ENCODE measurements at places on chromosomes 11 and 22.

DNA sequence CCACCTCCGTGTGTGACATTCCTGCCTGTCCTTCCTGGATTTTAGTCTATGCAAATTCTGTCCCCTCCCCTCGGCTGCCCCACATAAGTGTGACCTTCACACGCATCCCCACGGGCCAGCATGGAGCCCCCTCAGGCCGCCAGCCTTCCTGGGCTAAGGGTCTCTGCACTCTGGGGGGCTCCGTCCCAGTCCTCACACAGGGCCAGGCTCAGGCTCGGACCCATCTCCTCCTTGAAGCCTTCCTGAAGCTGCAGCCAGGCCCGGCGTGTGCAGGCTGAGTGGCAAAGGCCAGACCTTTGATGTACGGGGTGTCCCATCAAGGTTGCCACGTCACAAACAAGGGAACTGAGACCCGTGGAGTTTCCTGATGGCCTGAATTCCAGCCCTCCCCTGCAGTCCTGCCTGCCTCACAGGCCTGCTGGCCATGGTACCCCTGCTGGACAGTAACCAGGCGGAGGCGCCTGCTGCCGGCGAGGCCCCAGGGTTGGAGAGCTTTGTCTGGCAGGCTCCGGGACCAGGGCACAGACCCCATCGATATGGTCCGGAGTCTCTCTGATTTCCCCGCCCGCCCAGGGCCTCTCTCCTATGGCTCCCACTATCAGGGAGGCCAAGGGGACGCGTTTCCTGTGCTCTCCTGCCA is 791.7 kb downstream of the BRD1 start:
- DNase-seq: no peak

DNA sequence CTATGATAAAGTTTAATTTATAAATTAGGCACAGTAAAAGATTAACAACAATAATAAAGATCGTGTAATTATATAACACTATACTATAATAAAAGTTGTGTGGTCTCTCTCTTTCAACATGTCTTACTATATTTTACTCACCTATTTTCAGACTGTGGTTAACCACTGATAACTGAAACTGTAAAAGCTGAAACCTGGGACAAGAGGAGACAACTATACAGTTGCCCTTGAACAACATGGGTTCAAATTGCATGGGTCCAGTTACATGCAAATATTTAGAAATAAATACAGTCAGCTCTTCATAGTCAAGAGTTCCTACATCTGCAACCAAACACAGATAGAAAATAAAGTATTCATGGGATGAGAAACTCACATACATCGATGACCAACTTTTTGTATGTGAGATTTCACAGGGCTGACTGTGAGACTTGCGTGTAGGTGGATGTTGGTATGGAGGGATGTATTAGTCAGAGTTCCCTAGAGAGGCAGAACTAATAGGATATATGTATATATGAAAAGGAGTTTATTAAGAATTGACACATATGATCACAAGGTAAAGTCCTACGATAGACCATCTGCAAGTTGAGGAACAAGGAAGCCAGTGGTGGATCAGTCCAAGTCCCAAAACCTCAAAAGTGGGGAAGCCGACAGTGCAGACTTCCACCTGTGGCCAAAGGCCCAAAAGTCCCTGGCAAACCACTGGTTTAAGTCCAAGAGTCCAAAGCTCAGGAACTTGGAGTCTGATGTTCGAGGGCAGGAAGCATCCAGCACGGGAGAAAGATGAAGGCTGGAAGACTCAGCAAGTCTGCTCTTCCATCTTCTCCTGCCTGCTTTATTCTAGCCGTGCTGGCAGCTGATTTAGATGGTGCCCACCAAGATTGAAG is 359.5 kb downstream of the INSC start:
- DNase-seq: no peak

- DNase-seq: peak; percentile 96
Measured at GRCh38 chr22:42179616-42180015, 49.0 kb upstream of the CYP2D6 start.

DNA sequence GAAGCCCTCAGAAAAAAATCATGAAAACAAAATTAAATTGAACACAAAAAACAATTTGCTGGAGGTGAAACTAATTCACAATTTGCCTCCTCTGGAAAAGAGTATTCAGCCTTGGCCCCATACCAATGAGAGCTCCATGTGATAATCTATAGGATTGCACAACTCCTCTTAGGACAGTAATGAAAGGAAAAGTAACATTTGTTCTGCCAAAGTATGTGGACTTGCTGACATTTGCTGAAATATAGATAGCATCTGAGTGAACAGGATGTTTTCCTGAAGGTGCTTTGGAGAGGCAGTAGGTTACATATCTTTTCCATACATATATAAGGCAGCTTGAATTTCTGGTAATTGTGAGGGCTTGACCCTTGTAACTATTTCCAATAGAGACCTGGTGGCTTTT is 122.8 kb downstream of the OR4C45 start:
- DNase-seq: no peak

- DNase-seq: no peak
Measured at GRCh38 chr11:29051935-29052334, 943.7 kb downstream of the METTL15 start.

DNA sequence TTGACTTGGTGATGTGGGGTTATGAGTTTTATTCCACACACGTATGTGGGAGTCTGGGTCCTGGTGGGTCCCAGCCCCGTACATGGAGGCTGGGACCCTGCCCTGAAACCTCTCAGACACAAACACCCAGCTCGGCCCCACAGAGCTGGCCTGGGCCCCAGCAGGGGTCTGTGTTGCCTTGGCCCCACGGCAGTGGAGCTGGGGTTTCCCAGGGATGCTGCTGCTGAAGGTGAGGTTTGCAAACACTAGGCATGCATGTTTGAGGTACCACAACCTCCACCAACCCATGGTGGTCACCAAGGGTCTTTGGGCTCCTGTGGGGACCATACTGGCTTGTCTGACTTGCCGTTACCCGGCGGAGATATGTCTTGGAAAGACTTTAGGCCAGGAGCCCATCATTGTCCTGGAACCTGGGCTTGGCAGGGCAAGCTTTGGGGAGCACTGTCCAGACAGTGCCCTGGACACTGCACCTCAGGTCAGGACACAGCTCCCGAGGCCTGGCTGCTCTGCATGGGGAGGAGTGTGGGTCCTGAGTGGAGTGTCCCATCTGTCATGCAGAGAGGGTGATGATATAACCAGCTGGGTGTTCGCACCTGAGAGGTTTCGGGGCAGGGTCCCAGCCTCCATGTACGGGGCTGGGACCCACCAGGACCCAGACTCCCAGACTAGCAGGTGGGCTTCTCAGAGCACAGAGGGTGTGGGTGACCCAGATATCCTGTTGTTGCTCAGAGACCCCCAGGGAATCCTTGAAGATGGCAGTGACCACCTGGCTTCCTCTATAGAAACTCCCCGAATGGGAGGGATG is 63.3 kb downstream of the KCNQ1 start:
- DNase-seq: no peak

- no peak for DNase-seq
Measured at GRCh38 chr11:131099746-131100145, 183.5 kb upstream of the SNX19 start.

DNA sequence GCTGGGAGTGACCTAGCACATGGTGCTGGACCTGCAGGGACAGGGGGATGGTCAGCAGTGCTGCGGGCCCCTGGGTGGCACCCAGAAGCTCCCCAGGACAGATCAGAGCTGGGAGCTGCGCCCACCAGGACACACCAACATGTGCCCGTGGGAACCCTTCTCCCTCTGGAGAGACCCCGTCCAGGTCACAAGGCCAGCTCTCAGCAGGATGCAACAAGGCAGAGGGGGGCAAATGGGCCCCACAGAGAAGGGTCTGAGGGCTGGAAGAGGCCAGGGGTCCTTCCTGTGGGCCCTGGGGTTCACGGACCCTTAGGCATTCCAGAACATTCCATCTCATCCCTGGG is 6.2 kb downstream of the DUSP8 start:
- DNase-seq: no peak

- DNase-seq: no peak
Measured at GRCh38 chr22:33909075-33909458, 11.2 kb downstream of the LARGE1 start.

- no peak for DNase-seq
Measured at GRCh38 chr11:128201801-128202200, 385.6 kb downstream of the ETS1 start.

GRCh38 chr11:73199446-73199845 is 18.6 kb upstream of the P2RY2 start:
- DNase-seq: no peak

GRCh38 chr11:109155291-109155690 is 266.7 kb upstream of the C11orf87 start:
- no peak for DNase-seq

DNA sequence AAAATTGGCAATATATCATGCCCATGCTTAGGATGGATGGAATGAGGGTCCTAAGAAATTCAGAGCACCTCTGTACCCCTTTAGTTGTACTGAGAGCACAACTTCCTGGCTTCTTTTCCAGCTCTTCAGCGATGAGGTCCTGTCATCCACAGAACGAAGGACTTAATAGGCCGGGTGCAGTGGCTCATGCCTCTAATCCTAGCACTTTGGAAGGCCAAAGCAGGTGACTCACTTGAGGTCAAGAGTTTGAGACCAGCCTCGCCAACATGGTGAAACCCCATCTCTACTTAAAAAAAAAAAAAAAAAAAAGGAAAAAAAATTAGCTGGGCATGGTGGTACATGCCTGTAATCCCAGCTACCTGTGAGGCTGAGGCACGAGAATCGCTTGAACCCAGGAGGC is 125.3 kb upstream of the BMAL1 start:
- DNase-seq: no peak

GRCh38 chr11:64546600-64546999 is 44.4 kb upstream of the SLC22A12 start:
- no peak for DNase-seq

GRCh38 chr11:120021391-120021953 is 116.4 kb downstream of the TRIM29 start:
- DNase-seq: no peak

GRCh38 chr11:61800331-61801281 is 7.9 kb downstream of the FEN1 start:
- DNase-seq: no peak

DNA sequence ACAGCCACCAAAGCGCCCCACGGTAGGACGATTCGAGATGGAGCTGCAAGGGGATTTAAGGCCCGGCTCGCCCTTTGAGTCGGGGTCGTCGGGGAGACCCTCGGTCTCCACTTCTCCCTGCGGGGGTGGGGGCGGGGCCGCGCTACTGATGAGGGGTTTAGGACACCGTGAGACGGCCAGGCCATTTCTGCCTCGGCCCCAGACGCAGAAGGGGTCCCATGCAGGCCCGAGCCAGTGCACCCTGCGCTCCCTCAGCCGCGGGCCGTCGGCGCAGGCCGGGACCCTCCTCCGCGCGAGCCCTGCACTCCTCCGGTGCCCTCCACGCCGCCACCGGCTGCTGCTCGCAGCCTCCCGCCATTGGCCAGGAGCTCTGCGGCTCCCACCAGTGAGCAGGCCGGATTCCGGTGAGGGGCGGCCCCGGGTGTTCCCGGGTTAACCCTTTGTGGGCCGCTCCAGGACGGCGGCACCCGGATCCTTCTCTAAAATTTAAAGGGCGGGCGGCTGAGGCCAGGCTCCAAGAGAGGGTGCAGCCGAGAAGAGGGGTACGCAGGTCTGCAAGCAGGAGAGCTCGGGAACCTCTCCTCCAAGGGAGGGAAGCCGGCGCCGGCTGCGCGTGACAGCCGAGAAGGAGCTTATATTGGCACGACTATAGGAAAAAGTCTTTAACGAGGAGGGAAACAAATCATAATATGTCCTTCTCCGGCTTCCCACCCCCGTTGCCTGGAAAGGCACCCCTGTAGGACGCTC is 18.0 kb downstream of the CREB3L1 start:
- DNase-seq: peak; percentile 84

- DNase-seq: no peak
Measured at GRCh38 chr22:38172832-38173640, 8.6 kb downstream of the PLA2G6 start.

DNA sequence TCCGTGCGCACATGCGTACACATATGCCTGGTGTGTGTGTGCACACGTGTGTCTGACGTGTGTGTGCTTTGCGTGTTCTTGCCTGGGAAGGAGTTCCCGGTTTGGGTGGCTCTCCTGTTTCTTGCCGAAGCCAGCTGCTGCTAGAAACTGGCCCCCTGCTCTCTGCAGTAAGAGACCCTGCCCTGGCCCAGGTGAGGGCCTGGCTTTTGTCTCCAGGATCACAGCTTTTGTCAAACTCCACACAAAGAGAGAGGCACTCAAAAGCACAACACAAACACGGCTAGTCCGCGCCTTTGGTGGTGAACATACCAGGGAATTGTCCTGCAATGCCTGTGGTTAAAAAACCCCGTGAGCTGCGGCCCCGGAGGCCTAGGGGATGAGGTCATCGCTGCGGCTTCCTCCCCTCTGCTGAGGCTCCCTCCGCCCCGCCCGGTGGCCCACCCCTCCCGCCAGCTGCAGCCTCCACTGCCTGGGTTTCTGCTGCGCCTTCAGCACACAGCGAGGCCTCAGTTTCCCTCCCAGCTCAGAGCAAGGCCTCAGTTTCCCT is 88.9 kb downstream of the KCNQ1 start:
- DNase-seq: peak; percentile 95

- DNase-seq: no peak
Measured at GRCh38 chr11:35311331-35311730, 108.0 kb downstream of the SLC1A2 start.

DNA sequence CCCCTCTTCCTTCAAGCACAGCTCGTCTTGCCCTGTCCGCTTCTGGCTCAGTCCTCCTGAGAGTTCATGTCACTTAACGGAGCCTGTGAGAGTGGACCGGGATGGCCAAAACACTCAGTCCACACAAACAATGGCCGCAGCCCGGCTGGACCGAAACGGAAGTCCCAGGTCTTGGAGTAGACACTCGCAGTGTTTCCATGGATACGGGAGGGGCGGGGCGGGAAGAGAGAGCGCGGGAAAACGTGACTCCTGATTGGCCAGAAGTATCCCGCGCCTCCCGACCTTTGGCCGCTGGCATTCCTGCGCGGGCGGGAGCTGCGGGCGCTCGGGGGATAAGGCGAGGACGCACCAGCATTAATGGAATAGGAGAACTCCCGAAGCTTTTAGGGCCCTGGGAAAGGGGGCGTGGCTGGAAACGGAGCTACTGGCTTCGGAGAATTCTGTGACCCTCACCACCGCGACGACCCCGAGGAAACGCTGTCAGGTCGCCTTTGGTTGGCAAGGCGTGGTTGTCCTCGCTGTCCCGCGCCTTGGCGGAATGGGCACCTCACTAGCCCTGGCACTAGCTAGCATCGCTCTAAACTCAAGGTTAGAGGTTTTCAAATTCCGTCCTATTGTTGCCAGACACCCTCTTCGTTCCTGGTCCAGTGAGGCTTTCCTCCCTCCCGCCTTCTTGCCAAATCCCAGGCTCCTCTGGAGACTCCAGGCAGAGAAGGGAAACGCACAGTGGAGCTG is at the start of the genes NLRP14 and ZNF214:
NLRP14 (plus strand) TSS at position 297 of the 735 bp plus-strand sequence. CDS start 18,108 bp downstream, outside the sequence.
ZNF214 (minus strand) TSS at position 164 of the 735 bp plus-strand sequence. CDS start 17,511 bp downstream, outside the sequence.
- DNase-seq: peak; percentile 96

DNA sequence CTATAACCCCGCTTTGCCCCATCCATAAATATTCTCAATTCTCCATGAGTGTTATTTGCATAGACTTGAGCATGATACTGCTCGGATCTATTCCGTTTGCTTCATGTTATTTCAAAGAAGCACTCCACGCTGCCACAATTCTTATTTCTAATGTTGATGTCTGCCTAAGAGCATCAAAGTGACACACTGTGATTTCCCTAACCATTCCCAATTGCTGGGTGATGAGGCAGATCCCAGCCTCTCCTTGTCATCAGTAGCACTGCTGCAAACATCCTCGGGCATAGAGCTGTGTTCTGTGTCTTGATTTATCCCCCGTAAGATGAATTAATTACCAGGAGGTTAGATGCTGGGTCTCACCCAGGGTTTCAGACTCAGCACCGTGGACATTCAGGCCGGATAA is 178.3 kb upstream of the SEZ6L start:
- no peak for DNase-seq

Measured in EL (cell line).